ENCODE measurements at places on chromosomes 12 and 14.

DNA sequence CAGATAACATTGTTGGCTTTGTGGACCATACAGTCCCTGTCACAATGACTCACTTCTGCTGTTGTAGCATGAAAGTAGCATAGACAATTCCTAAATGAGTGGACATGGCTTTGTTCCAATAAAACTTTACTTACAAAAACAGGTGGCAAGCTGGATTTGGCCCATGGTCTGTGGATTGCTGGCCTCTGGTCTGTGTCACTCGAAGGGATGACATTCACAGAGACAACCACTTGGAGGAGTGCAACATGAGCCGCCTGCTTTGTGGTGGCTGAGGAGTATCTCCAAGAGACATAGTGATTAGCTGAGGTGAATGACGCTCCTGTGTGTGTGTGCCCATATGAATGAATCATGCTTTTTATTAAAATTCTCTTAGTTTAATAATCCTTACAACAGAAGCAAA lies 81.3 kb upstream of the NRXN3 start:
- no peak for DNase-seq

DNA sequence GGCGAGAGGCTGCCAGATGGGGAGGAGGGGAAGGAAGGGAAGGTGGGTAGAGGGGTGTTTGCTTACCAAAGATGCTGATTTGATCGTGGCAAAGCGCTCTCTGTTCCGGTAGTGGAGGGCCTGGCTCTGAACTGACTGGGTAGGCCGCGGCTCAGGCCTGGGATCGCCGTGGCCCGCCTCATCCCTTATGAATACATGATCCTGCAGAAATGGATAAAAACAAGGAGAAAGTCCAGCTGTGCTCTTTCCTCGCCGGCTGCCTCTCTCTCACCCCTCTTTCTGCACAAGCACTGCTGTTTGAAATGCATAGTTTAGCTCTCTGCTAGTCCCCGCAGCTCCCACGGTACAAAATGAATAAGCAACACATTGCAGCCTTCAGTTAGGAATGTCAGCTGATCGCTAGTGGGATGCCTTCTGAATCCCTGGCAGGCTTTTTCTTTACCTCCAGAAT lies 53.8 kb downstream of the PEBP1 start:
- no peak for DNase-seq

GRCh38 chr12:25645427-25645826 lies 92.3 kb upstream of the LMNTD1 start:
- no peak for DNase-seq

- DNase-seq, result peak; percentile 11
These were observed 187.2 kb upstream of the NEDD1 start for GRCh38 chr12:96719660-96720362.

- peak; percentile 55 for DNase-seq
These were observed 835 bp downstream of the MYL6 start for GRCh38 chr12:56158926-56159461.

GRCh38 chr14:57480051-57480450 lies 13.6 kb downstream of the CCDC198 start:
- no peak for DNase-seq

DNA sequence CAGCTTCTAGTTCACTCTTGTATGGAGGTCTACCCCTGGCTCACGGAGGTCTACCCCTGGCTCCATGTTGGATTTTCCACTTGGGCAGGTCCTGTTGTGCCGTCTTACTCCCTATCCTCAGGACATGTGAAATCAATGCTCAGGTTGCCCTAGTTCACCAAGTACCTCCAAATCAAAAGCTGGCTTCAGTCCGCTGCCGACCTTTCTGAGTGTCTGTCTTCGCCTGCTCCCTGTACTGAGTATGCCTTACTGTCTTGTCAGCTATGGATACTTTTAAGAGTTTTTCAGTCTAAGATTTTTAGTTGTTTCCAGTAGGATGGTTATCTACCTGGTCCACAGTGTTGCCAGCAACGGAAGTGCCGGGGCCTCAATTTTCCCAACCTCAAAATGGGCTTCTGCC lies 40.1 kb upstream of the BCL11B start:
- no peak for DNase-seq
